AG20443 (cell line): ENCODE measurements at places on chromosomes 12 and 14.

DNA sequence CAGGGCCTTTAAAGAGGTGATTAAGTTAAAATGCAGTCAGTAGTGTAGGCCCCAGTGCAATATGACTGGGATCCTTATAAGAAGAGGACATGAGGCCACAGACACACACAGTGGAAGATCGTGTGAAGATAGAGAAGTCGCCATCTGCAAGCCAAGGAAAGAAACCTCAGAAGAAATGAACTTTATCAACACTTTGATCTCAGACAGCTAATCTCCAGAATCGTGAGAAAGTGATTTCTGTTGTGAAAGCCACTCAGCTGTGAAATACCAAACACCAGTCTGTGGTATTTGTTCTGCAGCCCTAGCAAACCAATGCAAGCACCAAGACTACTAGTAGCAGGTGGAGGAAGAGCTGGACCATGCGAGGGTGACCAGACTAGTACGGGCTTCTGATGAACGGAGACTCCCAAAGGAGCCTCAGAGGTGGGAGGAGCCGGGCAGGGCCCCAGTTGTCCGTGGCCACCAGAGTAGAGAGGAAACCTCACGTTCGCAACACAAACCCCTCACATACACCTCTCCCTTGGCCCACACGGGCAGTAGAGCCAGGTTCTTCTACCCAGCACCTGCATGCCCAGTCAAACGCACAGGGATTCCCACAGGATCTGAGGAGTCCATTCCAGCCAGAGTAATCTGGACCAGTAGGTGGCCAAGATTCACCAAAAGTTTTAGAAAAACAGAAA is 243.0 kb downstream of the TTC8 start:
- DNase-seq = no peak

GRCh38 chr14:102279688-102280348 is 25.1 kb downstream of the MOK start:
- peak; percentile 90 for DNase-seq

GRCh38 chr12:124028555-124028925 is 55.5 kb downstream of the ZNF664 start:
- no peak for DNase-seq

DNA sequence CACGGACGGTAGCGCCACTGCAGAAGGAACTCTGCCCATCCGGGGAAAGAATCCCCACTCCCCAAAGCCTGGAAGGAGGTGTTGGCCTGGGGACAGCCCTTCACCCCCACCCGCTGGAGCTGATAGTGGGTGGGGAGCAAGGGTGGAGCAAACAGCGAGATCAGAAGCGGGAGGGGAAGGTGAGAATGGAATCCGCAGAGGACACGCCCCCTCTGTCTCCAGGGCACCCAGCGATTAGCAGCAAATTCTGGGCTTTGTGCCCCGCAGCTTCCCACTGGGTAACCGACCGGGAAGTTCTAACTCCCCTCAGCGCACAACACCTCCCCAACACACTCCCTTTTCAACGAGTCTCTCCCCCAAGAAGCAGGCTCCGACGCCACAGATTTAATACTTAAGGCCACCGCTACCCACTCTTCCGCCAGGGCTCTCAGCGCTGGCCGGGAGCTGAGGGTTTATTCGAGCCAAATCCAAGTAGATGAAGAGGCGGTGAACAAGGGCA is 1.4 kb downstream of the SLC25A29 start:
- peak; percentile 34 for DNase-seq

GRCh38 chr12:48104531-48104930 is 1.3 kb downstream of the SENP1 start:
- DNase-seq = no peak

DNA sequence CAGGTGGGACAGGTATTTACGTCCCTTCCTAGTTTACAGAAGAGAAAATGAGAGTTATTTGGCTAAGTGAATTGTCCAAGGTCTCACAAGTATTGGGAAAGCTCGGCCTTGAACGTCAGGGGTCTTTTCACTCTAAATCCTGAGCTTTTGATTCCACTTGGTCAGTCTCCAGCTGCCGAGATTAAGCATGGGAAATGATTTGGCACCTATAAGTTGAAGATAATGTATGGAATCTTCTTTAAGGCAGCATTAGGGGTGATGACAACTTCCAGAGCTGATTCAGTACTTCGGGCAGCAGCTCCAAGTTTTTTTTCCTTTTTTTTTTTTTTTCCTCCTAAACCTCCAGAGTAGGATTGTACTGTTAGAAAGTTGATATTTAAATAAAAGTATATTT is 722 bp downstream of the FAM234B start:
- DNase-seq = peak; percentile 25

GRCh38 chr12:68031881-68032739 is 42.9 kb downstream of the IFNG-AS1 start:
- DNase-seq = no peak

GRCh38 chr12:24084800-24085199 is 135.3 kb upstream of the SOX5 start:
- no peak for DNase-seq

- DNase-seq = peak; percentile 64
Observed at GRCh38 chr14:96205978-96206360, 1.3 kb downstream of the BDKRB2 start.

- peak; percentile 75 for DNase-seq
Observed at GRCh38 chr12:3119756-3120601, 42.8 kb downstream of the TSPAN9 start.

DNA sequence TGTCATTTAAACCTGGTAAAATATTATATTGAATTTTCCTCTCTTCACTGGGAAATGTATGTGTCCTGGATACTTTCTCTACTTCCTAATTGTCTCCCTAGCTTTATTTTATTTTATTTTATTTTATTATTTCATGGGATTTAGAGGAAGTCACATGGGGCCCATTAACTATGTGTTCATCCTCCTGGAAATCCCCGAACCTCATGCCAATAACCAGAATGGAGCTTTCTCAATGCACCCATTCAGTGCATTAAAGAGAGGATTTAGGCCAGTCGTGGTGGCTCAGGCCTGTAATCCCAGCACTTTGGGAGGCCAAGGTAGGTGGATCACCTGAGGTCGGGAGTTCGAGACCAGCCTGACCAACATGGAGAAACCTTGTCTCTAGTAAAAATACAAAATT is 1.3 kb upstream of the RPGRIP1 start:
- DNase-seq = no peak

DNA sequence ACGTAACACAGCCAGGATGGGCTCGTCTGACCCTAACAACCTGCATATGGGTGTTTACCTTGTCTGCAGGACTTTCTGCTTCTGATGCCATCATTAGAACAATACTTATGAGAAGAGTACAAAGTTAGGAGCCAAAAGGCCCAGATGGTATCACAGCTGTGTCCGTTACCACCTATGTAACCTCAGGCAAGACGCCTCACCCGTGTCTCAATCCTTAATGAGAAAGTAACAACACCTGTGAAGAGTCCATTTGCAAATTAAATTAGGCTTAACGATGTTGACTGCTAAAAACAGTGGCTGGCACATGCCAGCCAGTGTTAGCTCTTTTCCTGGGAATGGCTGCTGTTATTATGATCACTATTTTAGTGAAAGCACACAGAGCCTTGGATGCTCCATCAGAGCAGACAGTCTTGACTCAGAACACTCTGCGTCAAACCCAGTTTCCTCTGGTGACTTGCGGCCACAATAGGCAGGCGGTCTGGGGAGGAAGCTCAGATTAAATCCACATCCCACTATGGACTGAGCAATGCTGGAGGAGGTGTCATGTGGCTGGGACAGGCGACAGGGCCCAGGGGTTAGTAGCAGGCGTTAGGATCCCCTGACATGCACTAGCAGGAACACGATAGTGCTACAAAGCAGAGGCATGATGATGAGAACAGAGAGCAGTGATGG is 125.3 kb downstream of the SLC15A4 start:
- DNase-seq = no peak

DNA sequence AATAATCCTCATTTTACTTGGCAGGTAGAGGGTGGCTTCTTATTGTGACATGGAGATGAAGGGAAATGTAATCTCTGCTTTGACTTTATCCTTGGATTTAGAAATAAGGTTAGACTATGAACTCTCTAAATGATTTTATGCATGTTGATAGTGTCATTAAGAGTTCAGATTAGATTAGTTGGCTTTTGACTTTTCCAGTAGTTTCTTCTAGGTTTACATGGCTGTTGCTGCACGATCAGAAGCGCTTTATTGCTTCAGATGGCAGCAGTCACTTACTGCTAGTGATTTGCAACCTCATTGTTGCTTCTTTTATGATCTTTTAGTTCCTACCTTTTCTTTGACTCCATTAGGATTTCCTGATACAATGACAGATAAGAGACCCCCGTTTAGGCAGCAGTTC is 32.3 kb downstream of the SLC15A5 start:
- DNase-seq = no peak

DNA sequence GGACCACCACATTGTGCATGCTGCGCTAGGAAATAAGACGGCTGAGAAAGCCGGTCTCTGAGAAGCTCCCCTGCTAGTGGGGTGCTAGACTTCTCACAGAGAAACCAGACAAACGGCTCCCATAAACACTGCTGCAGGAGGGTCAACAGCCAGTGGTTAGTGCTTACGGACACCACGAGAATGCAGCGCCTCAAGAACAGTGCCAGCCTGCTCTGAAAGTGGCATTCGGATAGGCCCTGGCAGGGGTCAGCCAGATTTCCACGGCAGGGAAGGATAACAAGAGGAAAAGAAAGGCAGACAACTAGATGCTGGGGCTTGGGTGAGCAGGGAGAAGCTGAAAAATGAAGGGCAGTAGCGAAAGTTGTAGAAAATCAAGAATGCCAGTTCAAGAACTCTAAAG is 26.4 kb downstream of the PPTC7 start:
- no peak for DNase-seq

DNA sequence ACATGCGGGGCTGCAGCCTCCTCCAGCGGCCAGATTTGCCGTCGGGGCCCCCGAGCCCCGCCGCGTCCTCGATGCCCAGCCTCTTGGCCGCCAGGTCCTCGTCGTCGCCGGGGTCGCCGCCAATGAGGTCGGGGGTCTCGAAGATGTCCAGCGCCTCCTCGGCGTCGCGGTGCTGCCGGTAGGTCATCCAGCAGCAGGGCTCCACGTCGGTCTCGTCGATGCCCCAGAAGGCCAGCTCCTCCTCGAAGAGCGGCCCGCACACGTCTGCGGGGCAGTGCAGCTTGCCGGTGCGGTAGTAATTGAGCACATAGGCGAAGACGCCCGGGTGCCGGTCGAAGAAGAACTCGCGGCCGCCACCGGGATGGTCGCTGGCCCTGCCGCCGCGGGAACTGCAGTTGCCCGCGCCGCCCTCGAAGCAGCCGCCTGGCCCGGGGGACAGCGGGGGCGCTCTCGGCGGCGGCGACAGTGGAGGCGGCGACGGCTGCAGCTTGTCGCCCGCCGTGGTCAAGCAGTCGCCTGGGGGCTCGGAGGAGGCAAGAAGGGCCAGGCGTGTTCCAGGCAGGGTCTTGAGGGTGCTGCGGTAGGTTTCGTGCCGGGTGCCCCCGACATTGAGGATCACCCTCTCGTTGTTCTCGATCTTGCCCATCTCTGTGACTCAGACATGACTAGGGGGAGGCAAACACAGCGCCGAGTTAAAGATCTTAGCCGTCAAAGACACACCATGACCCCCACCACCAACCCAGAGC is 2.1 kb downstream of the KCNC2 start:
- peak; percentile 6 for DNase-seq

- no peak for DNase-seq
Observed at GRCh38 chr12:1102115-1102514, 111.1 kb downstream of the ERC1 start.

DNA sequence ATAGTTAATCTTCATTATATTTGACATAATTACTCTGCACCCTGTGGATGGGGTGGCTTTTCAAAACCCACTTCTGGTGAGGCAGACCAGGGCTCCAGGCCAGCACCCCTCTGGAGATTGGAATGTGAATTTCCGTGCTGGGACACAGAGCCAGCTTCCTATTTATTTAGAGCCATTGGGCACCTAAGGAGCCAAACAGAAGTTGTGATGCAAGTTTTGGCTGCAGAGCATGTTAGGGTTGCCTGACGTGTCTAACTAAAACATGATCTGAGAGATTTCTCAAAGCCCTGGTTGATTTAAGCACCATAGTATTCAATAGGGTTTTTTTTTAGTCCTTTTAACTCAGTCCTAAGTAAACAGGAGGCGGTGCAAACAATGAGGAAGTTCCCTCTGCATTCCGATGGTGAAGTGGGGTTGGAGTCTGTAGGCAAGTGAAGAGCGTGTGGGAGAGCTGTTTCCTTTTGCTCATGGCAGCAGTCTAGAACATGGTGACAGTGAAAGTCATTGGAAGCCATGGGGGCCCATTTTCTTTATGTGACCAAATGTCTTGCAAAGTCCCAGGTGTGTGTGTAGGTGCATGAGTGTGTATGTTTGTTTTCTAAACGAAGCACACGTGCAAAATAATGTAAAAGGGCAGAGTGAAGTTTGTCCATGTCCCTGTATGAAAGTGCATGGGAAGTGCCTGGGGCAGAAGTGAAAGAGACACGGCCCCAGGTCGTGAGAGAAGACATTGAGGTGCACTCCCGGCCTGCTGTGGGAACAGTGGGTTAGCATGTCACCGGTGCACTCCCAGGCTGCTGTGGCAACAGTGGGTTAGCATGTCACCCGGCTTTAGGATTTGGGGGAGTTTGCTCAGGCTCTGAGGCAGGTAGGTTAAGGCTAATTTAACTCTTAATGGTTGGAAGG is 117.7 kb downstream of the PRKCH start:
- DNase-seq = peak; percentile 54
